ENCODE measurements at places on chromosomes 6 and 20.
A peak's percentile ranks its signal among the peaks of the same experiment; 100 is the strongest.

- no peak for DNase-seq
Measured at GRCh38 chr6:113679051-113679450, 178.1 kb upstream of the MARCKS start.

DNA sequence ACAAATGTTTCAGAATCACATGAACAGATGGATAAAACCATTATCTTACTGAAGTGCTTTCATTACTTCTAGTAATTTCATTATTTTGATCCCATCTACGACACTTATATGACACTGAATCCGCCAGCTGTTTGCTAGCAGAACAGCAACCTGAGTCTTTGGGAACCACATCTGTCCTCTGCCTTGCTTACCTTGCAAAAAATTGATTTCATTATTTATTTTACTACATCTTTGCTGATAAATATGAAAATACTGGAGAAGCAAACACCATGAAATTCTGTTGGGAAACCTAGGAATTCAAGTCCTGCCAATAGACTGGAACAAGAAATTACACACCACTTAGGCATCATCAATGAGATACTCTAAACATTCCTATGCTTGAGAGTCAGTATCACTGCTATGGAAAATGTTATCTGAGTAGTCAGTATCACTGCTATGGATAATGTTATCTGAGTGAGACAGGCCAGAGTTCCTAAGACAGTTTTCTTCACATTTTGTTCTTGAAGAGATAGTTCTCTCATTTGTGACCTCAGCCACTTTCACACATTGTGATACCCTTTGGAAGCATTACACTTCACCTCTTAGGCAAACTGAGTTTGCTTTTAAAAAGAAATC is 91.9 kb downstream of the PDE10A start:
- no peak for DNase-seq

GRCh38 chr20:40481337-40481736 is 207.7 kb downstream of the MAFB start:
- DNase-seq, result no peak

GRCh38 chr6:81613606-81614005 is 138.9 kb downstream of the TENT5A start:
- no peak for DNase-seq

DNA sequence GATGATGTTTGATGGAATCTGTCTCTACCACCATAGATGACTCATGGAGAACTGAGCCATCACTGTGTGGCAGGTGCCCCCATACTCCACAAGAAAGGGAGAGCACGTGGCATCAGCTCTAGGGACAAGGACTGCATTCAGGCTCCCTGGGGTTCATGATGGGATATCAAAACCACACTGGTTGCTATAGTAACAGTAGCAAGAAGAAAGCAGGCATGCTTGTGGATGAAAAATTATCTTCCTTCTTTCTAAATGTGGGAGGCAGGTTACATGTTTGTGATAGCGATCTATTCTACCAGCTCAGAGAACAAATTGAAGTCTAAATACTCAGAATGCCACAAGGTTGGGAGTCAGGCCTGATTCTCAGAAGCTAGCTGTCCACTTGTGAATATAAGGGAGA is 224.2 kb downstream of the ARHGAP18 start:
- no peak for DNase-seq

DNA sequence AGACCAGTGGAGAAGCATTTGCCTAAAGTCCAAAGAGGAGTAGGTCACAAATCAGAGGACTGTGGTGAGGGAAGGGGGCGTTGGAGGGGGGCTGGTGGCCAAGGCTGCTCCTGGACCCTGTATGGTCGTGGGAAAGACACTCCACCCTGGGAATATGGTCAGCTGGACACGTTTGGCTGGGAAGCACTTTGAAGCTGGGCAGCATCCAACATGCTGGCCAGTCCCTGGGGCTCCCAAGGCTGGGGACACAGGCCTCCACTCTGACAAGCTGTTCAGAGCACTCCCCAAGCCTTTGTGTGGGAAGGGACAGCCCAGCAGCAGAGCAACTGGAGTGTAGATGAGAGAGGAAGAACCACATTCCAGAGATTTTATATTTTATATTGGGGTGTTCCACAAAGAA is 203.2 kb downstream of the ANKRD60 start:
- no peak for DNase-seq

- DNase-seq, result peak; percentile 42
Measured at GRCh38 chr20:62642666-62643520, 590 bp downstream of the SLCO4A1 start.

All from CD4-positive, alpha-beta T cell treated with Interleukin-12 subunit alpha and Interleukin-12 subunit beta, for 1 hour (primary cell).